Right renal pelvis (tissue), 4 donors: ENCODE measurements at places on chromosomes 11 and 22. TPM values are rescaled to one million over a fixed set of nuclear protein-coding genes. Genes with fewer than 3 reads are reported as not detected.

DNA sequence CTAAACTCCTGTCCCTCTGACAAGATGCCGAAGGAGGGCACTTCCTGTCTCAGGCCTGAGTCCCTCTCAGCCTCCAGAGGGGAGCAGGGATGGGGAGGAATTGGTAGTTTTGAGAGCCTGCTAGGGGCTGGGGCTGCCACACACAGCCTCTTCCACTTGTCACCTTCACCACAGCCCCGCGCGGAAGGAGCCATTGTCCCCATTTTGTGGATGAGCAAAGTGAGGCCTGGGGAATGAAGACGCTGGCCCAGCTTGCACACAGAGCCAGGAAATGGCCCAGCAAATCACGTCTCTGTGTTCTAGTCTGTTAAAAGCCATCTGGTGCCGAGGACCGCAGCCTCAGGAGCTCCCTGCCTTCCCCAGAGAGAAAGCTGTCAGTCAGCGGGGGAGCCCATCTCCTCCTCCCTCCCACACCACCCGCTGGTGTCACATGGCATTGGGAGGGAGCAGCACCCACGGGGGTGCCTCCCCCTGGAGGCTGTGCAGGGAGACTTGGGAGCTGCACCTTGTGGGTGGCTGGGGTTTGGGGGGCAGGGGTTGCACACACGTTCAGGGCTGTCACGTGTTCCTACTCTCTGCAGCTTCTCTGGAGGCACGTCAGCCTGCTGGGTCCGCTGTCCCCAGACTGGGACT, 34.6 kb downstream of the RASD2 start:
- DNase-seq: no peak

DNA sequence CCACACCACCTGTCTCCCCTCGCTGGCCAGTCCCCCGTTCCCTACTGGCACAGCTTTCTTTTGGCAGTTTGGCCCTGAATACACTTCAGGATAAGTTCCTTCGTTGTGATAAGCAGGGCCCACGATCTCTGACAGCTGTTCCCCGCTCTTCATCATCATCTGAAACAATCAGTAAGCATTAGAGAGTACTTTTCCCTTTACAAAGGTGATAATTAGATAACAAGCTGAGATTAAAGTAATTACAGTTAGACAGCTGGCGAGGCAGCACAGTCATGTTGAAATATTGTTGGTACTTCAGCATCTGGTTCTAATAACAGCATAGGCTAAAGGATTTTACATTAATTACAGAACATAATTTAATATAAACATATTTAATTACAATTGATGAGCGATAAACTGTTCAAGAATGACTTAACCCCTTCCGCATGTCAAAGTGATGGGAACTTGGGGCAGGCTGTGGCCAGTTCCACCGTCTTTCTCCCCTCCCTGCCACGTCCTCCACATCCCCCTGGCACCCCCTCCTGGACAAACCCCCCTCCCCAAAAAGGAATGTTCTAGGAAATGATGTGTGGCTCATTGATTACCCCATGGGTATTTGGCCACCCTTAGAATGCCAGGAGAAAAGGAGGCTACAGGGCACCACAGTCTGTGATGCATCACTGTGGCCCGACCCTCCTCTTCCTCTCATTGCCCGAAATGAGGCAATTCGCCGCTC, 134.9 kb downstream of the RCN1 start:
- DNase-seq: no peak

DNA sequence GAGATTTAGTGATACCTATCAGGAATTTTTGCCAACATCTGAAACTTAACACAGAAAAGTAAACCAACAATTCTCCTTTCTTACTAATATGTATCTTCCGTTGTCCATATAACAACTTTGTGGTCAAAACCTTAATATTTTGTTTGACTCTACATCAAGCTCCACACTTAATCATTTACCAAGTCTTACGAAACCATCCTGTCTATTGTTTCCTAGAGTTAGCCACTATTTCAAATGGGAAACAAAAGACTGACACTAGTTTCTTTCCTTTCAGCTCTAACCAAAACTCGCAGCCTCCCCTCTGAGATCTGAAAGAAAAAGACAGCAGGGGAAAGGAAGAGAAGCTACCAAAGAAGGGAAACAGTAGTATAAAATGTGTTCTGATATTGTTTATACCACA, 26.5 kb upstream of the PRDM10 start:
- no peak for DNase-seq

- DNase-seq: no peak
These were observed 53.2 kb downstream of the MN1 start for GRCh38 chr22:27748349-27748748.

DNA sequence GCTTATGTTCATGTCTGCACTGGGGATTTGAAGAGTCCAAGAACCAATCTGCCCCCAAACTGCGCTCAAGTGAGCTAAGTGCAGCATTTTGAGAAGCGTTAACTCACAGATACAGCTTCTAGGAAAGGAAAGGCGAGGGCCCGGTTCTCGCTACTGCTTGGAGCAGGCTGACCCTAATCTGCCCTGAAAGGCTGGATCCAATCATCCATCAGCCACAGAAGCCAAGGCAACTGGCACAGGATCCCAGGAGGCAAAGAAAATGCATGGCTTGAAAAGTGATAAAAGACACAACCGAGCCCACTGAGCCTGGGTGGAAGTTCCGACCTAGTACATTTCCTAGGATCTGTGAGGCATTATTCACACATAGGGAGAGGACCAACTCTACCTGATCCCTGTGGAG, 174.8 kb downstream of the LARGE1 start:
- DNase-seq: no peak

DNA sequence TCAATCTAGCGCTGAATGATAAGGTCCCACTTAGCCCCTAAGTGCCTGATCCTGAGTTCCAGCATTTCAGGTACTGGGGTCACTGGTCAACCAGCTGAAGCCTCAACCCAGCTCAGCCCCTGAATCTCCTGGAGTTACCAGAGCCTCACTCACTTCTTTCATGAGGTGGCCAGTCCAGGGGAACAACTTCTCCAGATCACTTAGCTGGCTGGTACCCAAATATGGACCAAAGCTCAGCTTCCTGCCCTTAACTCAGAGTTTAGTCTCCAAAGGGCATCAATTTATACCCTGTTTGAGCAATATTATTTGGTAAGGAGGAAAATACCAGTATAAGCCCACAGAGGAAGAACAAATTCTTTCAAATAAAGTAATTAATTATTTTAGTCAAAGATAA, 105.6 kb downstream of the SLC1A2 start:
- no peak for DNase-seq

DNA sequence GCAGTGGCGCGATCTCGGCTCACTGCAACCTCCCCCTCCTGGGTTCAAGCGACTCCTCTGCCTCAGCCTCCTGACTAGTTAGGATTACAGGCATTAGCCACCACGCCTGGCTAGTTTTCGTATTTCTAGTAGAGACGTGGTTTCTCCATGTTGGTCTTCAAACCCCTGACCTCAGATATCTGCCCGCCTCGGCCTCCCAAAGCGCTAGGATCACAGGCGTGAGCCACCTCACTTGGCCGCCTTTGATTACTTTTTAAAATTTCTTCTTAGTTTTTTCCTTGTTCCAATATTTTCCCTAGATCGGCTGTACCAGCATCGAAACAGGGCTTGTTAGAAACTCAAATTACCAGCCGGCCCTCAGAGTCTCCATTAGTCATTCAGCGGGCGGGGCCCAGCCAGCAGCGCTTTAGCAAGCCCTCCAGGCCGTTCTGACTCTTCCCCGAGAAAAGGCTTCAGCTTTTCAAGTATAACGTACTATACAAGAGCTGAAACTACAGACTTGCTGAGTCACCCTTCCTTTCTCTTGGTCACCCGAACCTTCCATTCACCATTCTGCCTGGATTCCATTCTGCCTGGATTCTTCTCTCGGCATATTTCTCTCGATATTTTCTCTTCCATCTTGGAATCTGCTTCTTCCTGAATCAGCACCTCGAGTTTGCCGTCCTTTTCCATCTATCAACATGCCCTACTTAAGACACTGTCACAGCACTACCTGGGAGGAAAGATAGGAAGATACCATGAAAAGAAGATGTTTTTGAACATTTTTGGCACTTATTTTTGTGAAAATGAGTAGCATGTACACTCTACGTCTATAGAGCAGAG, 6.7 kb upstream of the CAPRIN1 start:
- no peak for DNase-seq

DNA sequence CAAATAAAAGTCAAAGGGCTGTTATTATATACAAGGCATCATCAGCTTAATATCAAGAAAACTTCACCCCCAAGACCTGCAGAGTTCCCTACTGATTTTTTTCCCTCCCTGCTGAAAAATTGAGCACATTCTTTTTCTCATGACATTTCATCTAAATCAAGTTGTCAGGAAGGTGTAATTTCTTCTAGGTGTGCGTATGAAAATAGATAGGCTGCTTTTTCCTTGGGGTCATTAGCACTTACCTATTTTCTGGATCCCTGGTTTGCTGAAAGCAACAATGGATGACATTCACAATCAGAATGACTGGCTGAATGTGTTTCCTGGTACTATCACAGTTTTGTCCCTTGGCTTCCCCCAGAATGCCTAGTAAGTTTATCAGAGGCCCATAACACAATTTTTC, 225.0 kb upstream of the KIRREL3 start:
- no peak for DNase-seq

DNA sequence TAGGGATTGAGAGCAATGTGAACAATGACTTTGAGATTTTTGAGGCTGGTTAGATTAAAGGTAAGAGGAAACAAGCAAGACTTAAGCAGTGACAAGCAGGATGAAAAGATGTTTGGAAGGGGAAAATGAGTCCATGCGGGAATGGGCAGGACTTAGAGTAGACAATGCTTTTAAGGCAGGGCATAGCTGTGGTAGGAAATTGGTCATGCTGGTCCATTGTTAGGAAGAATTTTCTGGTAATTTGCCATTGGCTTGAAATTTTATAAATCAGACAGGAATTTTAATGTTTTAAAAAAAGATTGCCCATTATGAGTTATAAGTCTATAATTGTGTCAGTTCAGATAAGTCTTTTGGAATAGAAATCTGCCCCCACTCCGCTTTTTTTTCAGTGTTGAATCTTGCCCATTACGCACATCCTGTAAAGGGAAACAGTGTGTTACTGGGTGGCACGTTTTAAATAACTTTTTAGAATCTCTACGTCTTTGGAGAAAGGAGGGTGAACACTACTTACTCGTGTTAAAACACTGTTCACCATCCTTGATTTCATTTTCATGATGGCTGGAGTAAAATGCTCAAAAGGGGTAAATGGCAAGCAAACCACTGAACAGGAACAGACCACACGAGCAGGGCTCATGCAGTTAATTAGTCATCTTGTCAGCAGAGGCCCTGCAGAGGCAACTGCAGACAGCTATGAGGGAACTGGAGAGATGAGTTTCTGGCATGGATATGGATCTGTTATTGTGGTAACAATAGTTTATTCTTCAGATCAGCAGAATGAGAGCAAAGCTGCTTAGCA, 25.0 kb downstream of the SWAP70 start:
- DNase-seq: no peak

GRCh38 chr11:64877390-64878222, 815 bp downstream of the EHD1 start:
- DNase-seq: no peak

DNA sequence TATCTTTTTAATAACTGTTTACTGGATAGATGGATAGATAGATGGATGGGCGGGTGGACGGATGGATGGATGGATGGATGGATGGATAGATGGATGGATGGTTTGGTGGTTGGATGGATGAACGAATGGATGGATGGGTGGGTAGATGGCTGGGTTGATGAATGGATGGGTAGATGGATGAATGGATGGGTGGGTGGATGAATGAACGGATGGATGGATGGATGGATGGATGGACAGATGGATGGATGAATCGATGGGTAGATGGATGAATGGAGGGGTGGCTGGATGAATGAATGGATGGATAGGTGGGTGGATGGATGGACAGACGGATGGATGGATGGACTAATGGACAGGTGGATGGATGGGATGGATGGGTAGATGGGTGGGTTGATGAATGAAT, 13.8 kb upstream of the SLC22A12 start:
- no peak for DNase-seq

GRCh38 chr11:3195251-3196160, 23.1 kb downstream of the MRGPRG start:
- no peak for DNase-seq

DNA sequence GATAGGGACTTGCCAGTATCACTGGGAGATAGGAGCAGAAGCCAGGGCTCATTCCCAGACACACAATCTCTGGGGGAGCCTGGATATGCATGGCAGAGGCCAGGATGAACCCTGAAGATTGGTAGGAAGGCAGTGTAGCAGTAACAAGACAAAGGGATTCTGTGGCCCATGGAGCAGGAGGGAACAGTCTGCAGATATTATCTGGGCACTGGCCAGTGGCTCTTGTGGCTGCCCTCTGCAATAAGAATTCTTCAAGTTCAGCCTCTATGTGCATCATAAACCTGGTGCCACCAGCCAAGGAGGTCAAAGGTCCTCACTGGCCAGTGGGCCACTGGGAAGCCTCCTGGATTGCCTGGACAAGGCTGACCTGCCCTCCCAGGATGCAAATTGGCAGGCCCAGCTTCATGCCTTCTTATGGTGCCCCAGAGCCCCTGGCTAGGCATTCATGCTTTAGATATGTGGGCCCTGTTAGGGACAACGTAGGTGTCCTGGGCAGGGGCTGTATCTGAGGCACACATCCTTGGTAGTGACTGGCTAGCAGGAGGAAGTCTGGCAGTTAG, 29.2 kb downstream of the KCNQ1OT1 start:
- no peak for DNase-seq

PAMR1 gene
- 7.2 TPM for polyA plus RNA-seq

LIF gene
- polyA plus RNA-seq: 1.8 TPM

HPX gene
- 4.2 TPM for polyA plus RNA-seq

WNT11 gene
- polyA plus RNA-seq: 28.1 TPM
